ENCODE measurements at places on chromosomes 11 and 22.

DNA sequence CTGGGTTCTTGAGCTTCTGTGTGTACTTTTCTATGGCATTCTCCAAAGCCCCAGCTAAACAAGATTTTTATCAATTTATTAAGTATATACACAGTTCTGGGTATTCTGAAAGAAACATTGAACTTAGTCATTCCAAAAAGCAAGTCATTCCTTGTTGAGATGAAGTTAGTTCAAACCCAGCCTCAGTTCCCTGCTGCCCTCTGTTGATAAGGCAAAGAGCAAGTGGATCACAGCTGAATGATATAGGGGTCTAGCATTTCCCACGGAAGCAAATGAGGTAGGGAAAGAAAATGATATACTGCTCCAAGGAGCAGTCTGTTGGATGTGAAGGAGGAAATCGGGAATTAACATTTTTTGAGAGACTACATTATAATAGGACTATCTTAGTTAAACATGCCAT lies 841.8 kb upstream of the TENM4 start:
- no peak for DNase-seq

GRCh38 chr11:70478166-70478890 lies 80.0 kb downstream of the CTTN start:
- DNase-seq, result no peak

GRCh38 chr11:47378010-47378835 lies at the start of gene SPI1:
SPI1 (minus strand) TSS chr11:47378547; CDS start chr11:47378353, 194 bp downstream.
- DNase-seq, result no peak

DNA sequence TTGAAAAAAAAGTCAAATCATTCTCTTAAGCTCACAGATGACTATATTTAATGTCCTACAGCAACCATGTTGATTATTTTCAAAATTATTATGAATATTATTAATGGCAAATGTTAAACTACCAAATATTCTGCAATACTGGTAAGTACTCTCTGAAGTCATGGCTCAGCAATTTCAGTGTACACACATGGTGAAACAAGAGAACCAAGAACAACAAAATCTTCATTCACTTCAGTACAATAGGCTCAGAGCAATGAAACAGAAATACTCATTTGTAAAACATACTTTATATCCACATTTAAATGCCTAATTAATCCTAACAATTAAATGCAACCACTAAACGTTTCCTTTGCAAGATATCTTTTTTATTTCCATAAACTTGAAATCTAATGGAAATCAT lies 347.2 kb downstream of the TTC28 start:
- DNase-seq, result no peak

DNA sequence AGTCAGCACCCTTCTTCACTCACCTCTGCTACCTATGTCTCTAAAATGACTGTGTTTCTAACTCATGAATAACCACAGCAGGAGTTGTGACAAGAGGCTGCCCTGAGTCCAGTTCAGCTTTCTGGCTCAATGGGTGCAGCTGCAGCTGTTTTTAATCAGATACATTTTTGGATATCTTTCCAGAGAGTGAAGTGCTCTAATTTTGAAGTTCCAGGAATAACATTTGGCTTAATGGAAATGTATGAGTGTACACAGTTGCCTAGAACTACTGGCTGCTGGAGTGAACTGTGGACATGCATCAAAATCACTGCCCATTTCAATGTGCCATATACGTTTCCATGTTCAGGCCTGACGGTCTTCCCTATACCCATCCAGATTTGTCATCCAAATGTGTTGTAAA lies 769.5 kb upstream of the ANO3 start:
- DNase-seq, result no peak

GRCh38 chr11:66529069-66529468 lies 16.8 kb downstream of the ZDHHC24 start:
- no peak for DNase-seq

GRCh38 chr11:98104249-98104648 lies 916.5 kb upstream of the CNTN5 start:
- DNase-seq, result no peak

- DNase-seq, result no peak
Measured at GRCh38 chr11:110710628-110711381, 1.4 kb downstream of the ARHGAP20 start.

DNA sequence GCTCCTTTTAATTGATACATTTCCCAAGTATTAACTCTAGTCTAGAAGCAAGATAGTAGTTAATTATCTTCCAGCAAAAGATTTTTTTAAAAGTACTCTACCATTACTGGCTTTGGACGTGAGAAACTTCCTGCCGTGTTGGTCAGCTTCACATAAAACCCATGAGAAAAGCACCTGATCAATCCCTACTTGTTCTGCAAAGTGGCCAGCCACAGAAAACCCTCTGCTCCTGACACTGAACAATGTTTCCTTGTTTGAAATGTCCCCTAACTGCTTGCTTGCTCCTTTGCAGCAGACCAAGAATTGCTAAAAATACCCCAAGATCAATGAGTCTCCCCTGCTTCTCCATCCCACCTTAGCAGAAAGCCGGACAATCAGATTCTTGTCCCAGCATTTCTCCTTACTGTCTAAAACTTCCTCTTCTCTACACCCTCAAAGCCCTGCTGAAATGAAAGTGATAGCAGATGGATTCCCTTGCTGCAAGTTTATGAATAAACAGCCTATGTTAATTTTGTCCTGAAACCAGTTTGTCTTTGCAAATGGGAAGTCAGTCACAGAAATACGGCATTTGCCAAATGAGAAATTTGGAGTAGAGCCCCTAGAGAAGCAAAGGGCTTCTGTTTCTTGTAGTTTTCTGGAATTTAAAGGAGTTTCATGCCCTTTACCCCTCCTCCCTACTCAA lies 207.1 kb upstream of the ARHGAP20 start:
- DNase-seq, result no peak

DNA sequence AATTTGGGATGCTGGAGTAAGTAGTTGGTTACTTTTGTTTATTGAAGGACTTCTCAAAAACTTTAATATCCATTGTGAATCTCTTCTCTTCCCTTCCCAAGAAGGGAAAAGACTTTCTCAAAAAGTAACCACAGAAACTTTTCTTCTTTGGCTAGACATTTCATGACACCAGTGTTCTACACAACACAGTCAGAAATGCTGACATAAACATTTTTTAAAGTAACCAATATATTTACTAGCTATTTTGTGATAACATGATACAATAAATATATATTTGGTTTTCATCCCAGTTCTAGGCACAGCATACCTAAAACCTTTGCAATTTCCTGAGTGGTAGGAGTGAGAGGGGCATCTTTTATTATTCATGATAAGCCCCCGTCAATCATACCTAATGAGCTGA lies 47.8 kb downstream of the FAM118A start:
- DNase-seq, result no peak

GRCh38 chr11:66248903-66249302 lies 19.5 kb upstream of the RAB1B start:
- no peak for DNase-seq

DNA sequence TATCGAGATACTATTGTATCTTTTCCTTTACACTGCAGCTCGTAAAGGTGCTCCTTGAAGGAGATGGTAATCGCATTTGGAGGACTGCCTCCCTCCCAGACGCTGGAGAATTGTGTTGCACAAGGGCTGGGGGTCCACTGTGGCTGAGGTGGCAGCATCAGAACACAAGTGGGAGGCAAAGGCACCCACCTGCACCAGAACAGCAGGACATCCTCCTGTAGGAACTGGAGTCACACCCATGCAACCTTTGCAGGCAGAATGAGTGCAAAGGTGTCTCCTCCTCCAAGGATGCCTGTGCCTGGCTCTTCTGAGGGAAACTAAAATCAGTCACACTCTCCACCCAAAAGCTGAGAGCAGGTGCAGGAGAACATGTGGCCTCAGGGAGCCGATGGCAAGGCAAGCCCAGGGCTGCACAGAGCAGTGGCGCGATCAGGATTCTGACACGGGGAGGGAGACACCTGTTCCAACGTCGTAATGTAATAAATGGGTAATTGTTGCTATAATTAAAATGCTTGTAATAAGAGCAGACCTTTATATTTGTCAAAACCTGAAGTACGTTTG lies 1501.4 kb downstream of the TBC1D22A start:
- no peak for DNase-seq

DNA sequence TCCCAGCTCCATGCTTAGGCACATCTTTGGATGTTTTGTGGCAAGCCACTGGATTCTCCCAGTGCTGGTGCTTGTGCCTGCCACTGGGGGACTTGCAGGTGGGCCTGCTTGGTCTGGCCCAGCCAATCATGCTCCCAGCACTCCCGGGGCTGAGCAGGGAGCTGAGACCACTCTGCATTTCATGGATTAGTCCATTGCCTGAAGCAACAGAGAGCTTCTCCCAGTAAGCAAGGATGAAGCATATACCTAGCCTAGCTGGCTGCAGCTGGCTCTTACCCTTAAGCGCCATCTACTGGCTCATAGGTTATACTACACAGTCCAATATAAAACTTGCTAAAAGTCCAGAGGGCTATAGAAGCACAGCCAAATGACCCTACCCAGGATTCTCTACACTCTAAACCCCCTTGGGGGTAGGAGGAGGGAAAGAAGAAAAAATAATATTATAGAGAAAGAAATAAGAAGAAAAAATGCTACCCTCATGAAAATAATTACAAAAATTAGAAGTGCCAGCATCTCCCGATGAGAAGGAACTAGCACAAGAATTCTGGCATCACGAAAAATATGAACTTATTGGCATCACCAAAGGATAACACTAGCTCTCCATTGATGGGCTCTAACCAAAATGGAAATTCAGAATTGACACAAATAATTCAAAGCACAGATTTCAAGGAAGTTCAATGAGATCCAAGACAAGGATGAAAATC lies 275.3 kb downstream of the C11orf87 start:
- no peak for DNase-seq

DNA sequence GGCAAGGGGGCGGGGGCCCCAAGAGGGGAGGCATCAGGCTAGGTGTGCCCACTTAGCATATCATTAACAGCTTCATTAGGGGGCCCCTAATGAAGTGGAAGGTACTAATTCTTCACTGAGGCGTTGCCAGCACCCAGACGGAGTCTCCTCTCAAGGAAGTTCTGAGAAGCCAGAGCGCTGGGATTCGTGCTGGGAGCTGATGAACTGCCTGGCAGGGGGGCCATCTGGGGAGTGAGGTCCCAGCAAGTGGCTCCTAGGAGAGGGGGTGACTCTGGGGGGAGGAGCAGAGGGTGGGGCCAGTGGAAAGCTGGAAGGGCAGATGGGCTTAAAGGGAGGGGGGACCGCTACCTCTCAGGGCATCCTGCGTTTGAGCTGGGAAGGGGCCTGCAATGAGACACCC lies 29.8 kb downstream of the DAGLA start:
- DNase-seq, result no peak

- no peak for DNase-seq
Measured at GRCh38 chr11:110600322-110600721, 111.9 kb downstream of the ARHGAP20 start.

DNA sequence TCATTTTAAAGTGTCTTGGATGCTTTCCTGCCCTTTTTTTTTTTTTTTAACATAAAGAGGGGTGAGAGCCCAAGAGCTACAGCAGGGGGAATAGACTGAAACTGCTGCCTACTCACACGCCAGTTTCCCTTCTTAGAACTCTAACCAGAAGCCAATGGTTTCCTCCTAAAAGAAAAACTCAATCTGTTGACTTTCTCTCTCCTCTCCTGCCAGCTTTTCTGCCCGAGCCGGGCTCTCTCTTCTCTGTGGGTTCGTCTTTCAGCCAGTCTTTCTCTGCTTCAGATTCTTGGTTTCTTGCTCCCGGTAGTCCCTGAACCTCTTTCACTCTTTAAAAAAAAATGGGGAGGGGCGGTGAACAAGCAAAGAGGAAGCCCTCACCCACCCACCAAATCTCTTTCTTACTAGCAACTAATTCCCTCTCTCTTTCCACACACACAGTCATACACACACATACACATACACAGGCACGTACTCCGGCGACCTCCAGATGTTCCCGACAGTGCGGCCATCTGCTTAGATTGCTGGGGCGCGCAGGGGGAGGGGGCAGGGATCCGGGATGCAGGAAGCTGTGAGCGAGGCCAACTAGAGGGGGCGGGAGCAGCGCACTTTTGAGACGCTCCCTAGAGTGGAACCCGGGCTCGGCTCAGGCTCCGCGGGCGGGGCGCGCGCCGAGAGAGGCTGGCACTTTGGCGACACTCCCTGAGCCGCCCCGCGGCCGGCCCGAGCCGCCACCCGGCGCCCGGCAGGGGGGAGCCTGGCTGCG lies 444 bp upstream of the TSKU start:
- DNase-seq, result no peak

GRCh38 chr11:19931141-19931770 lies 218.6 kb downstream of the NAV2 start:
- DNase-seq, result no peak

DNA sequence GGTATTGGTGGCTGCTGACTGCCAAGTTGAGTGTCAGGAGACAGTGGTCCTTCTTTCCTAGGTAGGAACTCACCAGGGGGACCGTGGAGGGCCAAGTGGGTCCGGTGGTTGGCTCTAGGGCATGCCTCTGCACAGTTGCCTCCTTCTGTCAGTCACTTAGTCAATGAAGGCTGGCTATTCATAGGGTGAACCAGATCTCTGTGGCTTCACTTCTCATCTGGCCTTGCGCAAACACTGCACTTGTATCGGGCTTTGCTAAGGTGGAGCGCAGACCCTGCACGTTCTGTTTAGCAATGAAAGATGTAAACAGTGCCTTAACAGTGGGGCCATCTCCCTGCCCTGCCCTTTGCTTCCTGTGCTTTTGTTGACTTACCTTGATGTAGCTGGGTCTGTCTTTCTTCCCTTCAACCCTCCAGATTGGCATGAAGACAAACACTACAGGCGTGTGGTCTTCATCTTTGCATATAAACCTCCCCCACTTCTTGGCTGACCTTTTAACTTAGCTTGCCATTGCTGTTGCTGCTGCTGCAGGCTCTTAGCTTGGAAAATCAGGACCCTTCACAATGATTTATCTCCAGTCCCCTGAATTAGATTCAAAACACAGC lies 6.7 kb upstream of the SORL1-AS1 start:
- DNase-seq, result no peak

DNA sequence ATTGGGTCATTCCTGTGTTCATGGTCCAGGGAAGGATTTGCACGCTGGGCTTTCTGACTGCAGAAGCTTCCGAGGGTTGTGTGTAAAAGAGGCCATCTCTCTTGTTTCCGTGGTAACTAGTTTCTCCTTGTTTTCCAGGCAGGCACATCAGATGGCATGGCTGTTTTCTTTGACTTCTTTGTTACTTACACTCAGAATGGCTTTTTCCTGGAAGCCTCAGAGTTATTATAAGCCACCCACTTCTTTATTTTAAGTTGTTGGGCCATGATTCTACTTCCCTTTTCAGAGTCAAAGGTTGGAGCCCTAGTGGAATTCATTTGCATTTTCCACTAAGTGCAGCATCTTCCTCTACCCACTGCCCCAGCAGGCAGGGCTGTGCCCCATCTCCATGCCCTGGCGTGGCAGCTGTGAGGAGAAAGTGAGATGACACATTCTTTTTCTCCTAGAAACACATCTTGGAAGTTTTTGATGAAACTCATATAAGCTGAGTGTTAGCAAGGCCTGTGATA lies 94.9 kb downstream of the PRR5L start:
- no peak for DNase-seq

- DNase-seq, result no peak
Measured at GRCh38 chr11:47101406-47101805, 75.3 kb downstream of the ARFGAP2 start.
